Stimulated activated CD8-positive, alpha-beta memory T cell treated with anti-CD3 and anti-CD28 coated beads, Interleukin-7, amount 100 ng/mL, for 1 hour (primary cell): ENCODE measurements at places on chromosomes 6 and 20.
A peak's percentile ranks its signal among the peaks of the same experiment; 100 is the strongest.

DNA sequence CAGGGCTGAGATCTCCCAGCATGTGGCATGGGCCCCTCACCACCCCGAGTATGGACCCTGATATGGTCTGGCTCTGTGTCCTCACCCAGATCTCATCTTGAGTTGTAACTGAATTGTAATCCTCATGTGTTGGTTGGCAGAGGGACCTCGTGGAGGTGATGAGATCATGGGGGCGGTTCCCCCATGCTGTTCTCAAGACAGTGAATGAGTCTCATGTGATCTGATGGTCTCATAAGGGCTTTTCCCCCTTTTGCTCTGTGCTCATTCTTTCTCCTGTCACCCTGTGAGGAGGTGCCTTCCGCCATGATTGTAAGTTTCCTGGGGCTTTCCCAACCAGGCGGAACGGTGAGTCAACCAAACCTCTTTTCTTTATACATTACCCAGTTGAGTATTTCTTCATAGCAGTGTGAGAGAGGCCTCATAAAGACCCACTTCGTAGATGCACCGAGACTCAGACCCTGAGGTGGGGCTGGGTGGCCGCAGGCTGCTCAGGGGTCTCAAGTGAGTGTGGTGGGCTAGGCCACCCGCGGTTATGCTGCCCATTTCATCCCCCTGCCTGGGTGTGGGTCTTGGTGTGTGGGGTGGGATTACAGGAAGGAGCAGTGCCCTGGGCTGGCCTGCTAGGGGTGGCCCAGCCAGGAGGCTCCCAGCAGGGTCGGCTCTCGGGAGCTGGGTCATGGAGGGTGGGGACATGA is 26.2 kb upstream of the GATA5 start:
- DNase-seq: peak; percentile 13

DNA sequence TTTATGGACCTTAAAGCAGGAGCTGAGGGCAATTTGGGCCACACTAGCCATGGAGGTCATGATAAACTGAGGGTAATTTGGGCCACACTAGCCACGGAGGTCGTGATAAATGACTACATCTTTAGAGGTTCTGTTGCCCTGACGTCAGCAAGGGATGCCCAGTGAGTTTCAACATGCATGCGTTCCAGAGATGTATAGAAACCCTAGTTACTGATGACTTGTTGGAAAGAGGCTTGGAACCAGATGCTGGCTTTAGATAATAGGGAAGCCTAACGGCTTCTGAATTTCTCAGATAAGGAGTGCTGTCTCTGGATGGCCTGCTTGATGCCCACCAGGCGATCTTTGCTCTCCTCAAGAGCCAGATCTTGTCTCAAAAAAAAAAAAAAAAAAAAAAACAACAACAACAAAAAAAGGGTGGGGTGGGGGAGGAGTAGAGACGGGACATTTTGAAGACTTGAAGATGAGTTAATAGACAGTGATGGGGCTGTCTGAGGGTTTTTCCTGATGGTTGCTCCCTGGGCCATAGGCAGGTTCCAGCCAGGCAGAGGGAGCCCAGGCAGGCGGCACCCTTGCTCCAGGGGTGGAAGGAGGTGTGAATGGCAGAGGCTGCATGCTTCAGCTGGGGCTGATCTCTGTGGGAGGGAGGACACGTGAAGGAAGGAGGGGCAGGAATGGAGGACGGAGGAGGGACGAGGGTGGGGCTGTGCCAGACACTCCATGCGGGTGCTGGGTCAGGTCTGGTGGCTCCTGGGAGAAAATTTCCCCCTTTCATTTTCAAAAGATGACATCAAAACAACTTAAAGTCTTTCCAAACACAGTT is 27.0 kb upstream of the FRMD1 start:
- no peak for DNase-seq

DNA sequence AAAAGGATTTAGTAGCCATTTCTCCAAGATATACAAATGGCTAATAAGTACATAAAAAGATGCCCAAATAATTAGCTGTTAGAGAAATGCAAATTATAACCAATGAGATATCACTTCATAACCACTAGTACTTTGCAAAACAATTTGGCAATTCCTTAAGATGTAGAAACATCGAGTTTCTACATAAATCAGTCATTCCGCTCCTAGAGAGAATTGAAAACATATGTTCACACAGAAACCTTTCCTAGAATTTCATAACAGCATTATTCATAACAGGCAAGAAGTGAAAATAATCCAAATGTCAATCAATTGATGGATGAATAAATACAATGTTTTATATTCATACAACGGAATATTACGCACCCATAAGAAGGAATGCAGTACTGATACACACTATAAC is 20.5 kb upstream of the NT5E start:
- no peak for DNase-seq

DNA sequence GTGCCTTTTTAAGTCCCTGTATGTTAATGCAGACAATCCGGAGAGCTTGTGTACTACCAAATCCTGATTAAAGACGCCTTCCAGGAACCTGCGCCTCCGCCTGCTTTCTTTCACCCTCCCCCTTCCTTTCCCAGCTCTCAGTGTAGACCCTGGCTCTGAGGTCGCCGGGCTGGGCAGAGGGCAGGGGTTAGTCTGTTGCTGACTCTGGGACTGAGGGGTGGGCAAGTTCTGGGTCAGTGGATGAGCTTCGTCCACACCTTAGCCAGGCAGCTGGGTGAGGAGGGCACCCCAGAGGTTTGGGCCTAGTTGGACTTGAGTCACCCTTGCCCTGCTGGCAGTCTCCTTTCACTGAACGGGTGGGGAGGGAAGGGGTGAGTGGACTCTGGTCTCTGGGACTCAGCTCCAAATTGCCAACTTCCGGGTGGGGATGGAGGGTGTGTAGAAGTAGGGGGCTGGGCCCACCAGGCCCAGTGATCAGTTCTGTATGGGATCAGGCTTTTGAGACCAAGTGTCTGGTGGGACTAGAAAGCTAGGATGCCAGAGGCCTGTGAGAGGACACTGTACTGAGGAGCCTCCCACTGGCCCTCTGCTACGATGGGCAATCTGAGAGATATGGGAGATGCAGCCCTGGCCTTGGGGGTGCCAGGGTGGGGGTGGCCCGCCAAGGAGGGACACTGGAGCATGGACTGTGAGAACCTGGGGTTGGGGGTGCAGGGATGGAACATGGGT is 21.3 kb upstream of the SLC22A7 start:
- DNase-seq: no peak

DNA sequence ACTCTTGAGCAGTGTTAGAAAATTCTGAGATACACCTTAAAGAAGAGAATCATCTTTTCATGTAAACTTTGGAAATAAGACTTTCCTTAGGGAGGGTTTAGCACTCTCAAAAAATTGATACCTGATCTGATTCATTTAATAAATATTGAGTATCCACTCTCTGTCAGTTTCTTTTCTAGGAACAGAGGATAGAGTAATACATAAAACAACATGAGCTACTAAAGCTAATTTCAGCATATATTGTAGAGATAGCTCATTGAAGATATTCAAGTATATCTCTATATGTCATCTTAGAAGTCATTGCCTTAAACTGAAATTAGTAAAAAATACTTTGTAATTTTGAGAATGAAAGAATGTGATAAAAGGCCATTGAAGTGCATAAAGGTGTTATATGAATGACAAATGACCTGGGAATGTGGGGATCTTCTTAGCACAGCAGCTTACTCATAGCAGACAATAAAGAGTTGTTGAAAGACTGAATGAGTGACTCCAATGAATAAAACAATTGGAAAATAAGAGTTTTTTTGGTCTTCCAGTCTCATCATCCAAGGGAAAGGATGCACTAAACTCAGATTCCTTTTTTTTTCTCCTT is 29.2 kb downstream of the RHAG start:
- no peak for DNase-seq
